Astrocyte (in vitro differentiated cells and primary cell): ENCODE measurements at places on chromosomes 7 and 10. TPM values are rescaled to one million over a fixed set of nuclear protein-coding genes. Genes with fewer than 3 reads are reported as not detected.

- no peak for DNase-seq
Measured at GRCh38 chr10:132185601-132186487, 904 bp upstream of the DPYSL4 start.

GRCh38 chr7:33395340-33395739, 266.0 kb downstream of the BBS9 start:
- DNase-seq: no peak

DNA sequence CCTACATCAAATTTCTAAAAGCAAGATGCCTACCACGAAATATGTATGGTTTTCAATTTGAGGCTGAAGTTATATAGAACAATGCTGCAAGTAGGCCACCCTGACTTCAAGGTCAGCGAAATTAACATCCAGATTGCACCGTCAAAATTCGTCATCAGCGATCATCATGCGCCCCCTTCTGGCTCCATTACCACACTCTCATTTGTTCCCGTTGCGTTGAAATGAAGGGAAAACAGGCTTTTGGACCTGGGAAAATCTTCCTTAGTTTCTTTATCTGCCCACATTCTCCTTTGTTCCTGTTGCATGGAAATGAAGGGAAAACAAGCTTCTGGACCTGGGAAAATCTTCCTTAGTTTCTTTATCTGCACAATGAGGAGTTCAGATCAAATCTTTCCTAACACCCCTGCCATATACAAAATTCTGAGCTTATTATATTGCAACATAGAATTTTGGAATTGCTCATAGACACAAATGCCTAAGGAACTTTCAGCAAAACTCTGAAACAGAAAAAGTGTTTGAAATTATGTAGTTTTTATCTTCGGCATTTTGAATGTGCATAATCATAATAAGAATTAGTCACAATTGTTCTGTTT, 98.2 kb upstream of the PRKCQ start:
- DNase-seq: peak; percentile 12

DNA sequence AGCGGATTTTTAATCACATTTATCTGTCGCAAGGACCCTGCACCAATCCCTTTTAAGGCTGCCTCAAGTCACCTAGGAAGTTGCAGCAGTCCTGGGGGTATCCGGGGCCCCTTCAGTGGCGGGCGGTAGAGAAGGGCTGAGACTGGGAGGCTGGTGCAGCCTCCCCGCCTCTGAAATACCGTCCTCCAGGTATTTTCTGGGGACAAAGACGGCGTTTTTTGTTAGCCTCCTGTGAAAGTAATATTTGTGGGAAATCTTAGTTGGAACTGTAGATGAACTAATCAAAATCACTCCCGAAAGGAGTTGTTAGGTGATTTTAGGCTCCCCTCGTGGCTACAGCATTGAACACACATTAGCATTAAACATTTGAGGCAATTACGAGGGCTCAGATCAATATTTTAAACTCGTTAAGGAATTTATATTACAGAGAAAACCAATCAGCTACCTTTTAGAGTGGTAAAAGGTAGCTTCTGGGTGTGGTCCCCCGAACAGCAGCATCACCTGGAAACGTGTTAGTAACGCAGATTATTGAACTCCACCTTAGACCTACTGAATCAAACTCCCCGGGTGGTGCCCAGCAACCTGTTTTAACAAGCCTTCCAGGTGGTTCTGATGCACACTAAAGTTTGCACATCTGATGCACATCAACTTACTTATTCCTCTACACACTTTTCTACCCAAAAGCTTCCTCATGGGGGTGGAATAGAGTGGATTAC, 530 bp upstream of the ANXA7 start:
- no peak for DNase-seq

TAF3 gene
- total RNA-seq: 8.4 and 10.2 TPM in 2 replicates
